ENCODE measurements at places on chromosomes 1 and 21.

DNA sequence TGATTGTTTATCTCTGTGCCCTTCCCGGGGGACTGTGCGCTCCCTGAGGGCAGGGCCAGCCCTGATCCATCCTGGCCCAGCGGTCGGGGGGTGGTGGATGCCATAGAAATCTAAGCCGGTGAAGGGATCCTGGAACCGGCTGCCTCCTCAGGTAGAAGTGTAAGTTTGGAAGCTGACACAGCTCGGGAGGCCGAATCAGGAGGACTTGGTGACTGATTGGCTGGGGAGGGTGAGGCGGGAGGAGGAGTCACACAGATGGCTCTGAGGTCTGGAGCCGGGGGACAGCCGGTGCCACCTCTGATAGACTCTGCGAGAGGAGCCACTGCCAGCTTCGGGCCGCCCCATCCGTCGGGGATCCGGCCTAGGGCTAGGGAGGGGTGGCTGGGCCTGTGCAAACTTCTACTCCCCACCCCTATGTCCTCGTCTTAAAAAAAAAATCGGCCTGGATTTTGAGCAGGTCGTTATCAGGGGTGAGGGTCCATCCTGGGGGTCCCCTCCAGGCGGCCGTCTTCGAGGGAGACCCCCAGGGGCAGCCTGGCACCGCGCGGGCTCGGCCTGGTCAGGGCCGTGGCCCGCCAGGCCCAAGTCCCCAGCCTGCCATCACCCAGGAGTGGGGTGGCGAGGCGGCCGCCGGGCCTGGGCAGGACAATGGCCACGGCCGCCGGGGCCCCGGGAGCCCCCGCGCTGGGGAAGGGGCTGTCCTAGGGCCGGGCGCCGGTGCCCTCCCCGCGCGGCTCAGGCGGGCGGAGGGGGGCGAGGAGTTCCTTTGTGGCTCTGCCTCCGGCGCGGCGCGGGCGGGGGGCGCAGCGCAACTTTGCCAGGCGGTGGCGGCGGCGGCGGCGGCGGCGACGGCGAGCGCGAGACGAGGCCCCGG lies 708 bp upstream of the ZNF362 start:
- peak; percentile 80 for DNase-seq

DNA sequence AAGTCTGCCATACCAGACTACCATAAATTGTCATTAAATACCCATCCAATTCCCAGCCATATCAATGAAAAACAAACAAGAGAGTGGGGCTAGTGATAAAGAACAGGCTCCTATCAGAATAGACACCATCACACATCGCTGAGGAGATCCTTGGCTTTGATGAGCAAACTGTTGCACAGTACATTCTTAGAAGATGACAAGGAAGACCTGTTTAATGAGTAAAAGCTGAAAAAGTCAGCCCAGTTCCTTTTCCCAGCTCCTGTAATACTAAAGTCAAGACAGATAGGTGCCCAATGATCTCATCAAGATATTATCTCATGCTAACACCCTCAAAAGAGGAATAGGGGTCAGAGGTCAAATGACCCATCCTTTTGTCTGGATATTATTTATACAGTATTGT lies 164.5 kb upstream of the COA6 start:
- DNase-seq, result no peak

GRCh38 chr1:18021242-18021641 lies 86.4 kb upstream of the IGSF21 start:
- no peak for DNase-seq

- no peak for DNase-seq
These were observed 26.2 kb downstream of the ATP1B1 start for GRCh38 chr1:169132512-169133227.

- peak; percentile 69 for DNase-seq
These were observed 35.8 kb upstream of the RIPK4 start for GRCh38 chr21:41802684-41803083.

GRCh38 chr1:219963432-219963831 lies 35.1 kb upstream of the SLC30A10 start:
- DNase-seq, result no peak

DNA sequence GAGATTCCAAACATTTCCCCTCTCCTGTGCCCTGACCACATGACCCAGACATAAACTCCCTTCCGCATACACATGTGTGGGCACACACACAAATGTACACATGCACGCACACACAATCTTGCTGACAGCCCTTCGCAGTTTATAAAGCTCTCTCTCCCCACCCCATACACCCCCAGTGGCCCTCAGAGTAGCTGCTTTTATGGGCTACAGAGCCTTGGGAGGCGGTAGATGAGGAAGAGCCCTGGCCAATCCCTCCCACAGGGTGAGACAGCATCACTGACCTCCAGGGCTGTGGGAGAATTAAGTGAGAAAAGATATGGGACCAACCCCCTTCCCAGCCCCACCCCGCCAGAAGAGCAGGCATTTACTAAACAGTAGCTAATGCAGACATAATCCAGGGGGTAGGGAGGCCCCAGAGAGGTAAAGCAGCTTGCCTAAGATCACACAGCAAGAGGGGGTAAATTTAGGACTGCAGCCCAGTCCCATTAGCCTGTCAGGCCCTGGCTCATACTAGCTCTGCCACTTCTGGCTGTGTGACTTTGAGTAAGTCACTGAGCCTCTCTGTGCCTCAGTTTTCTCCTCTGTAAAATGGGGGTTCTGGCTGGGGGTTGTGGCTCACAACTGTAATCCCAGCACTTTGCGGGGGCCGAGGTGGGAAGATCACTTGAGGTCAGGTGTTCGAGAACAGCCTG lies 5.1 kb downstream of the SDC3 start:
- DNase-seq, result no peak

DNA sequence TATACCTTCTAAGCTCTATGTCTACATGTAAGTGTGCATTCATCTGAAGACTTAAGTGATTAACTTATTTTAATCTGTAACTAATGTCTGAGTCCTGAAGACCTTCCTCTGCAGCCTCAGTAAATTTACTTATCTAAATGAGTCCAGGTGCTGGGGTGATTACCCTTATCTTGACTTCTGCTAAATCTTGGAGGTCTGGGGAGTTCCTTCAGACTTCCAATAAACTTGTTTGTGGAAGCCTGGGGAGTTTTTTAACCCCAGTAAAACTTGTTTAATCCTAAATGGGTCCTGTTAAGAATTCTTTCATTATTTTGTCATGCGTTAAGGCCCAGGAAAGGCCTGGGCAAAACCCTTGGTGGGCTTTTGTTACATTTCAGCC lies 37.0 kb downstream of the RSPH1 start:
- DNase-seq, result no peak

- DNase-seq, result no peak
These were observed 98.4 kb downstream of the C4BPA start for GRCh38 chr1:207202480-207202879.

DNA sequence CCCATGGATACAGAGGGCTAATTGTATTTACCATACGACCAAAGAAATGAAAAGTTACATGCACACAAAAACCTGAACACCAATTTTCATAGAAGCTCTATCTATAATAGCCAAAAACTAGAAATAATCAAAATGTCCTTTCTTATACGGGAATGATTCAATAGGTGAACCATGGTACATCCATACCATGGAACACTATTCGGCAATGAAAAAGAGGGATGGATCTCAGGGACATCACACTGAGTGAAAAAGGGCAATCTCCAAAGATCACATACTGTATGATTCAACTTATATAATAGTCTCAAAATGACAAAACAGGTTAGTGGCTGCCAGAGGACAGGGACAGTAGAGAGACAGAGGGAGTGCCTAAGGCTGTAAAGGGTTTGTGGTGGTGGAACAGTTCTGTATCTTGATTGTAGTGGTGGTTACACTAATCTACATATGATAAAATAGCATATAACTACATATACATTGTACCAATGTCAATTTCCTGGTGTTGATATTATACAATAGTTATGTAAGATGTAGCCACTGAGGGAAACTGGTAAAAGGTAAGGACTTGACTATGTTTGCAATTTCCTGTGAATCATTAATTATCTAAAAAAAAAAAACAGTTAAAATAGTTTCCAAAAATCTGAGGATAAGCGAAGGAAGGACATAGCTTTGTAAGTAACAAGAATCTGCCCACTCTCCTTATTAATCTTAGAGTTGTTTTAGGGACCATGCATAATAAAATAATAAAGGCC lies 3.7 kb downstream of the RSBN1 start:
- no peak for DNase-seq

- no peak for DNase-seq
These were observed 143.9 kb downstream of the MRPS6 start for GRCh38 chr21:34217263-34217662.

DNA sequence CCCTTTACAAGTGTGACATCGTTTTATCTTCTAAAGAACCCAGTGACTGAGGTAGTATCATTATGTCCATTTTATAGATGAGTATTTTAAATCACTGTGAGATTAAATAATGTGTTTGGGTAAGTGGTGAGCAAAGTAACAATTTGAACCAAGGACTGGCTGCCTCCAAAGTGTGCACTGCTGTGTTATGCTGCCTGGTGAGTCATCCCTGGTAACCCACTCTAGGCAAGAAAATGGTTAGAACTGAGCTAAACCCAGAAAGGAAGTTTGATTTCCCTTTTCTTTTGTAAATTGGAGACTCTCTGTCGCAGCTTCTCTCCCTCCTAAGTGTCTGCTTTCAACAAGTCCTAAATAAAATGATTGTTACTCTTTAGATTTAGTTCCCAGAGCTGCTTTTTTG lies 342.8 kb upstream of the KAZN start:
- DNase-seq, result no peak

- no peak for DNase-seq
These were observed 9.6 kb upstream of the LRP8 start for GRCh38 chr1:53337499-53337898.

DNA sequence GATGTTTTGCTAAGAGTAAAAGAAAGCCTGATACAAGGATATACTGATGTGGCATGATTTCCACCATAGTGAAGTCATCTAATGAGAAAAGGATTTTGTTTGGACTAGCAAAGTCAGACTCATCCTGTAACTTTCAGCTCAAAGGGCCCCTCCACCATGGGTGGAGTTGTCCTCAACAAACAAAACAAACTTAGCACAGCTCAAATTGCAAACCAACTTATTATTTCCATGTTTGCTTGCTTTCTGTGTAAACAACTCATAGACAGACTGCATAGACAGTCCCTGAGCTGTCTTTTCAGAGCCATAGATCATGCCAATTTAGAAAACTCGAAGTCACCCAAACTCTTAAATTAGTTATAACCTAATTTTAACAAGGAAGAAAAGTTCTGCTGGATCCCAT lies 69.4 kb upstream of the VAV3 start:
- DNase-seq, result no peak

DNA sequence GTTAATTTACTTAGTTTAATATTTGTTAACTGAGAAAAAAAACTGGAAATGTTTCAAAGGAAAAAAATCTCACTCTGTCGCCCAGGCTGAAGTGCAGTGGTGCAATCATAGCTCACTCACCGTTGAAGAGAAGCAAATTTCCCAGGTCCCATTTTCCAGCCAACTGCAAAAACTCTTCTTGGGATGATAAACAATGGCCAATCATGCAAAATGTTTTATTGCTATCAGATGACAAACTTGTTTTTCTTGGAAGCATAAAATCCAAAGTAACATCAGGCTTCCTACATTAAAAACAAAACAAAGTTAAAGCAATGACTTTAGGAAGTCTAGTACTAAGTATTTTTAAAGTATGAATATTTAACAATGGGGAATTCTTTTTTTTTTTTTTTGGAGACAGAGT lies 84.9 kb downstream of the LYST start:
- DNase-seq, result no peak

Measured in mucosa of gallbladder (tissue), 1 donor.